ENCODE measurements at places on chromosomes 2 and 18.

GRCh38 chr2:72539071-72539552 is 286.7 kb downstream of the EXOC6B start:
- no peak for DNase-seq

- no peak for DNase-seq
Observed at GRCh38 chr2:212683346-212684097, 144.9 kb upstream of the ERBB4 start.

DNA sequence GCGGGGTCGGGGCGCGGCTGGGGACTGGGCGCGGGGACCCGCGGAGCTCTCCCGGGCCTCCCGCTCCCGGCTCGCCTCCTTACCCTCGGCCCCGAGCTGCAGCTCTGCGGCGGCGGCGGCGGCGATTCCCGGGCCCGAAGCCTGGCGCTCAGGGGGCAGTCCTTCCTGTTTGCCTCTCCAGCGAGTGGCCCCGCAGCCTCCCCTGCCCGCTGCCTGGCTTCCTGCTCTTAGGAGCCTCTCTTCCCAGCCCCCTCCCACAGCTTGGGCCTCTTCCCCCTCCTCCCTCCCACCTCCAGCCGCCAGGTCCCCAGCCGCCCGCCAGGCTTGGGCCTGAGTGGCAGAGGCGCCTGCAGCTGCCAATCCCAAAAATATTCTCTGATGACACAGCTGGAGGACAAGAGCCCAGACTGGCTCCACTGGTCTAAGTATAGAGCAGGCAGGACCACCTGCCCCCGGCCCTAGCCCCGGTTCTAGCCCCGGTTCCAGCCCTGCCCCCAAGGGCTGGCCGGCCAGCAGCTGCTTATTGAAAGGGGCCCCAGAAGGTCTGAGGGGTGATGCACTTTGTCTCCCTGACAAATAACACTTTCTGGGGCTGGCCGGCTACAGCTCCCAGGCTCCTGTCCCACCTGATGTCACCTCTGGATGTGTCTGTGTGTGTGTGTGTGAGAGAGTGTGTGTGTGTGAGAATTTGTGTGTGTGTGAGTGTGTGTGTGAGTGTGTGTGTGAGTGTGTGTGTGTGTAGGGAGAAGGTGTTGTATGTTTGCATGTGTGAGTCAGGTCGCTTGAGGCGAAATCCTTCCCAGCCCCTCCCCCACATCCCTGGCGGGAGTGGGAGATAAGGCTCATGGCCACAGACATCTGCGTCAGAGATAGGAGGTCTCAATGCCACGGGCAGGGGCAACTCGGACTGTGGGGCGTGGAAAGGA is at the start of gene OBSL1:
OBSL1 (minus strand) TSS at position 229 of the 926 bp plus-strand sequence. CDS start 307 bp downstream, outside the sequence.
- no peak for DNase-seq

DNA sequence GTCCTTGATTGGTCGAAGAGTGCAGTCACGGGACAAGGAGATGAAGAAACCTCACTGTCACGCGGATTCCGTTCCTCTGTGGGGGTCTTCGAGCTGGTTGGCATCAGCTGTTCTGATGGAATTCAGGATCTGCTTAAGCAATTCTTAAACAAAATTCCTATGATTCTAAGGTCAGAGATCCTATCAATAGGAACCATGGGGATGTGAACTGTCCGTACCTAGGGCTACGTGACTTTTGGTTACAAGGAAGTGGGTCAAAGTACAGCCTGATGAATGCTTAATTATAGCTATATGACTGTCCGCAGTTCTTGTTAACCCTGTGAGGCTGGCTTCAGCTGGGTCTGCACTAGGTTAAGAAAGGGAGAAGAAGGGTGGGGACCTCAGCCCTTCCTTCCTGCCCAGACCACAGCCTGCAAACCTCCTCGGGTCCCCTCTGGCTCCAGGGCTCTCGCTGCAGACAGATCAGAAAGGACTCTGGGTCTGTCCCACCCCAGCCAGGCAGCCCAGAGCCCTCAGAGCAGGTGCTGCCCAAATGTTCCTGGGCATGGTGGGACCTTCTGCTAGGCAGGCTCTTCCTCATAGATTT is 44.2 kb upstream of the TAF1B start:
- DNase-seq, result no peak

DNA sequence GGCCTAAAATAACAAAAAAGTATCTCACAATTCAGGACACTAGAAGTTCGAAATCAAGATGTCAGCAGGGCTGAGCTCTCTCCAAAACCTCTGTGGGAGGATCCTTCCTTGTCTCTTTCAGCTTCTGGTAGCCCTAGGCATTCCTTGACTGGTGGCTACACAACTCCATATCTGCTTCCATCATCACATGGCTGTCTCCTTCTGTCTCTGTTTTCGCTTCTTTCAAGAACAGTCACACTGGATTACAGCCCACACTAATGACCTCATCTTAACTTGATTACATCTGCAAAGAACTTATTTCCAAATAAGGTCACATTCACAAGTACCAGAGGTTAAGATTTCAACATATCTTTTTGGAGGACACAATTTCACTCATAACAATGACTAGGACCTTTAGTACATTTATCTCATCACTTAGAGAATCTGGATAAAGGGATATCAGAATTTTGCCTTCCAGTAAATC is 275.2 kb downstream of the IRS1 start:
- no peak for DNase-seq

- DNase-seq, result no peak
Observed at GRCh38 chr2:210863283-210863682, 306.9 kb downstream of the CPS1 start.

DNA sequence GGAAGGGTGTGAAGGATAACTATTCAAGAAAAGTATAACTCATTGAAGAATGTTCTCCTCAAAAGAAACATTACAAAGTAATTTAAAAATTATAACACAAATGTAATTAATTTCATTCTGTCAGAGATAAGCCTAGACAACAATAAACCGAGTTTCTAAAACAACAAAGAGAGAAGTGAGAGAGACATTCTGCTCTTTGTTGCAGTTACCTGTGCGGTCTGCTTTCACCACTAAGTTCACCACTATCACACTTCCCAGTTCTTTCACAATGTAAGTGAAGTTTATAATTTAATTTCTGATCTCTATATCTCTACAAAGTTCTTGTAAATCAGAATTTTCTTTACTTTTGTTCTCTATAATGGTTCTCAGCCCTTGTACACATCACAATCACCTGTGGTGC is 76.3 kb upstream of the FRZB start:
- no peak for DNase-seq

GRCh38 chr2:65634304-65634703 is 201.9 kb upstream of the SPRED2 start:
- no peak for DNase-seq

GRCh38 chr18:63701952-63702351 is 808 bp upstream of the SERPINB11 start:
- DNase-seq, result no peak

DNA sequence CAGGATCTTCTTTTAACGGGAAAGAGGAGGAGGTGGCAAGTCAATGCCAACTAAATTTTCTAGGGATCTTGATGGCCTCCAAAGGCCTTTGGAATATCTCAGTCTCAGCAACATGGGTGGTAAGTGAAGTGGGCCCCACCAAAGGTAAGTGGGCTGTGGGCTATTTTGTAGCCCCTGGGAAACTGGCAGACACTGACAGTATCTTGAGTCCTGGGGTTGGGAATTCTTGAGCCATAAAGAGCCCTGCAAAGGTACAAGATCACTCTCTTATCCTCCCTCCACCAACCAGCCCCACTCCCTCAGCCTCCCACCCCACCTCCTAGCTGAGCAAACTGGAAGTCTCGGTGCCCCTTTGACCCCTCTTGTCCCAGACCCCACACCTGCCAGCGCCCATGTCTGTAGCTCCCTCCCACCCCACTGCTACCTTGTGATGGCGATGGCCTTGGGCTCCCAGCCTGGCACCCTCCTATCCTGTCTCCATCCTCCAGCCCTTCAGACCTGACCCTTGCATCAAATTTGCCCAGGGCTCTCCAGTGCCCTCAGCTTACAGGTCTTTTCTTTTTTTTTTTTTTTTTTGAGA is 8.5 kb downstream of the ATP6V1B1 start:
- DNase-seq, result no peak

DNA sequence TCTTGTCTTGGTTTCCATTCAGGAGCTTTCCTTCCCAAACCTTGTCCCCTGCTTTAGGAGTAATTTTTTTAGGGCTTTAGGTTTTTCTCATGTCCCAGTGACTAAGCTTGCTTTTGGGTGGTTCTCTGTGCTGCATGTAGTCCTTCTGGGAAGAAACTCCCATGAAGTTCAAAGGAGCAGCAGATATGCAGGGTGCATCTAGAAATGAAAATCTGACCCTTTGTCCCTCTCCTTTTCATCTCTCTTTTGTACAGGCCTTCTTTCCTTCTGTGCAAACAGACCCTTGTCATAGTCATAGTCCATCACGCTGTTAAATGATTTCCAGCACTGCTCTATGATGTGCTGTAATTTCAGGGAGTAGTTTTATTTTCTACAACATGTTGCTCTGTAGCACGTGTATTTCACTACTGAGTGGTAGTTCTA is 20.4 kb downstream of the FMNL2 start:
- no peak for DNase-seq

- no peak for DNase-seq
Observed at GRCh38 chr2:226427538-226428307, 371.9 kb downstream of the IRS1 start.

- DNase-seq, result no peak
Observed at GRCh38 chr2:108776475-108776874, 10.1 kb upstream of the CCDC138 start.

GRCh38 chr18:79912409-79912991 is 39.0 kb downstream of the SLC66A2 start:
- DNase-seq, result no peak

DNA sequence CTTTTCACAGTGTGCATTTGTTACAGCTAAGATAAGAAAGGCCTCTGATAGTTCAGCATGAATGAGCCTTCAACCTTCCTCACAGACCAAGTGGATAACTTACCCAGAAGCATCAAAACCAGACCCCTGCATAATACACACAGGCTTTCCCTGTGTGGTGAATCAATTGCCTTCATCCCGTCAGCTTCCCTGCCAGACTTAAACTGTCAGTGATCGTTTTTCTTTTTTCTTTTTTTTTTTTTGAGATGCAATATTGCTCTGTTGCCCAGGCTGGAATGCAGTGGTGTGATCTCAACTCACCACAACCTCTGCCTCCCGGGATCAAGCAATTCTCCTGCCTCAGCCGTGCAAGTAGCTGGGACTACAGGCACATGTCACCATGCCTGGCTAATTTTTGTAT is 20.5 kb upstream of the SLC35F5 start:
- no peak for DNase-seq

- no peak for DNase-seq
Observed at GRCh38 chr2:151777487-151777886, 43.2 kb upstream of the NEB start.

- no peak for DNase-seq
Observed at GRCh38 chr2:207676827-207677354, 34.5 kb upstream of the CCNYL1 start.

Data from stimulated activated CD4-positive, alpha-beta T cell treated with anti-CD3 and anti-CD28 coated beads, Interleukin-15, amount 100 ng/mL, for 1 hour (primary cell).